ENCODE measurements at places on chromosomes 2 and 18.

GRCh38 chr2:164760179-164760578 is 81.4 kb downstream of the COBLL1 start:
- DNase-seq, result no peak

DNA sequence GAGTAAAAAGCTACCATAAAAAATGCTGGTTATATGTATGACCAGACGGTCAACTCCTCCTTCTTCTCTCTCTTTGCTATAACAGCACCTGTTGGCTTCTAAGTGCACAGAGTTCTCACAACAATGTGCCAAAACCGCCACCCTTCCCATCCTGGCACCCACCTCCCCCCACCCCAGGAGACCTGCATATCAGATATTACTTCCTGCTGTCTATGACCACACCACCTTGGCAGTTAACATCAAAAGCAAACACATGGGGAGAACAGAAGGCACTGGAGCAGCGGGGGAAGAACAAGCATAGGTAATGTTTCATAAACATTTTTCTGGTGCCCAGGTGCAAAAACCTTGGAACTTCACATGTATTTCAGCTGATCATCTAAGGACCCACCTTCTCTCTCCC is 15.5 kb downstream of the SPRED2 start:
- DNase-seq, result no peak

DNA sequence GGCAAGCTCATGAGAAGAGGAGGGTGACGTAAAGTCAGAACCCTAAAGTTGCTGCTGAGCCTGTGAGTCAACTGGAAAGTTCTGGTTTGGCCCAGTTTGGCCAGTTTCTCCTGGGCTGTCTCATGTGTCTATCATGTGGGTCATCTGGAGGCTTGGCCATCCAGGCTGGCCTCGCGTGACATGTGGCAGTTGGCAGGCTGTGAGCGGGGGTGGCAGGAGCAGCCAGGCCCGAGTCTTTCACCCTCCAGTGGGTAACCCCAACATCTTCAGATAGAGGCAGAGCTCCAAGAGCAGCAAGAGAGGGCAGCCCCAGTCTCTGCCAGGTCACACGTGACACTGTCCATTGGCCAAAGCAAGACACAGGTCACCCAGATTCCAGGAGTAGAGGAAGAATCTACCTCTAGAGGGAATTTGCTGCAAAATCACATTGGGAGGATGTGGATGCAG is 51.5 kb downstream of the FHOD3 start:
- DNase-seq, result no peak

GRCh38 chr18:26322890-26323653 is 96.8 kb downstream of the TAF4B start:
- no peak for DNase-seq

GRCh38 chr2:98454500-98455235 is 10.0 kb downstream of the INPP4A start:
- DNase-seq, result no peak

- DNase-seq, result no peak
These were observed 72.4 kb downstream of the PRKCE start for GRCh38 chr2:45723857-45724256.

GRCh38 chr18:3213300-3214059 is 6.3 kb downstream of the MYOM1 start:
- no peak for DNase-seq

DNA sequence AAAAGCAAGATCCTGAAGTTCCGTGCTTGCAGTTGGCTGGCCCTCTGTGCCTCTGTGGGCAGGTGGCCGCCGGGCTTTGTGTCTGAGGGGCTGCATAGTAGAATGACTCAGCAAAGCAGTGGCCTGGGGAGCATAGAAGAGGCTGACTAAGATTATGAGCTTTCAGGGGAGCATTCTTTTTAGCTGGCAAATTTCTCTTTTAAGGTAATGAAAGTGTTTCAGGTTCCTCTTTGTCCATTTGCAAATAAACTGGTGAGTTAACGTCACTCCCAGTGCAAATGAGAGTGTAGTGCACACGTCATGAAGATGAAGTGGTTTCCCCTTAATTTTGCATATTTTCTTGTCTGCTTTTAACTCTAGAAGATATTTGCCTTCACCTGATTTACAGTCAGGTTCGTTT is 98.6 kb downstream of the BCL2L11 start:
- DNase-seq, result no peak

GRCh38 chr2:10935953-10936942 is 24.5 kb downstream of the KCNF1 start:
- DNase-seq, result peak; percentile 90

DNA sequence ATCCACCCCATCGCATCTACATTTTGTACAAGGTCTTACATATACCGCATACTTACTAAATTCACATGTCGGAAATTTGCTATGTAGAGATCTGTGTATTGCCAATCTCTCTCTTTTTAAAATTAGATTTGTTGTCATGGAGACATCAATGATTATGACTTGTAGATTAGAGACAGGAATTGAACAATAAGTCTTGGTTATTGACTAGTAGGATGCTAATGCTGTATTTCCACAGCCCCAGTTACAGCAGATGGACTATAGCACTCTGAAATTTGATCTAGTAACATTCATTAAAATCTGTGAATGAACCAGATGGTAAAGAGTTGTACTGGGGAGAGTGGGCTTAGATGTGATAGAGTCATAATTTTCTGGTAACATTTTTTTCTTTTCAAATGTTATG is 805.7 kb downstream of the SLC4A3 start:
- no peak for DNase-seq

GRCh38 chr18:10242936-10243680 is 211.3 kb upstream of the APCDD1 start:
- DNase-seq, result peak; percentile 8

DNA sequence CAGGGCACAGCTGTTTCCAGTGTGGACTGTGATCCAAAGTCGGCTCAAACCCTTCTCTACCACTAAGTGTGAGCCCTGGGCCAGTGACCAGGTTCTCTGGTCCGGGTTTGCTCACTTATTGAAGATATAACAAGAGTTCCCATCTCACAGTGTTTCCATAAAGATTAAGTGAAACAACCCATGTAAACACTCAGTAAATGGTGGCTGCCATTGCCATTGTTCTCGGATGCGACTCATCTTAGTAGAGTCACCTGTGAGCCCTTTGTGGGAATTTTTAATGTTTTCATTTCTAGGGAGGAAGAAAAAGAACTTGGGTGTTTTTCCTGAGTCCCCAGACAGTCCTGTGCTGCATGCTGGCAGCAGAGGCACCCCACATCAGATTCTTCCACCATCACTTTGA is 53.4 kb downstream of the TPGS2 start:
- DNase-seq, result no peak

DNA sequence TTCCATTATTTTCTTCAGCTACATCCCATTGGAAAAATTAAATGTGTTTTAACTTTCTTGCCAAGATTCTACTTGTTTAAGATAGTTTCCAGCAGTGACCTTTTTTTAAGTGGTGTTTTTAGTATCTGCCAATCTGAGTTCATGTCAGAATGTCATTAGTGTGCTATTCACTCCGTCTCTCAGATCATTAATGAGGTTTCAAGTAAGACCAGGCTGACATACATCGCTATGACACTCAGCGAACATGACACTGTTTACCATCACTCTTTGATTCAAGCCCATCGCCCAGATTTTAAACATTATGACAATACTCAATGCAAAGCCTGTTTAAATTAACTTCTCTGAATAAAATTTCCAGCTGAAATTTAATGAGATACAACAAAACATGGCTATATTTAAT is 272.0 kb upstream of the KYNU start:
- no peak for DNase-seq

GRCh38 chr18:75124991-75125381 is 84.0 kb downstream of the PTGR3 start:
- DNase-seq, result no peak

- DNase-seq, result no peak
These were observed 233.4 kb downstream of the NDUFA10 start for GRCh38 chr2:239791526-239792404.

GRCh38 chr2:120251880-120252224 is 800 bp upstream of the RALB start:
- DNase-seq, result no peak

DNA sequence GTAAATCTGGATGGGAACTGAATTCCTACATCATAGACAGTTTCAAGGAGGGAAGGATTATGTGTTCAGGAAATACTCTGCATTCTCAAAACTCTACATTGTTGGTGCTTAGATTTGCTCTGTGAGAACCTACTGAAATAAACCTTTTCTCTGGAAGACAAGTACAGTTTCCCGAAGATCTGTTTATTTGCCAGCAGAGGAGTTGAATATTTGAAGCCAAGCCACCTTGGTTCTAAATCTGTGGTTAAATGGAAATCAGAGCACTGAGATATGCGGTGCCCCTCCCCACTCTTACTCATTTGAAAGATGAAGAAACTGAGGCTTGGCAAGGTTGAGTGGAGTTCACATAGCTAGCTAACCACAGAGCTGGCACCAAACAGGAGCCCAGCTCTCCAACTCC is 146.3 kb upstream of the CTAGE1 start:
- DNase-seq, result no peak

DNA sequence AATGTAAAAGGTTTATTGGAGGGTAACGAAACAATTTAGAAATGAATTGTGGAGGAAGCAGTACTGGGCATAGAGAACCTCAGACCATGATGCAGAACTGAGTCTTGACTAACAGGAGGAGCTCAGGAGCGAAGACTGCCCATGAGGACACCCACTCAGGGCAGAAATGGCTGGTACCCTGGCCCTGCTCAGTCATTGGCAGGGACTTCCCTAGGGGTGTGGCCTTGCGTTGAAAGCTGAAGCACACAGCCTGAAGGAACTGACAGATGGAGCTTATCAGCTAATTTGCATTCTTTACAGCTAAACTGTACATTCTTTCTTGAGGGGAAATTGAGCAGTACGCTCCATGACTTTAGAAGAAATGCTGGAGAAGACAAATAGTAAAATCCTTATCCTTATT is 57.1 kb downstream of the PDK1 start:
- no peak for DNase-seq

DNA sequence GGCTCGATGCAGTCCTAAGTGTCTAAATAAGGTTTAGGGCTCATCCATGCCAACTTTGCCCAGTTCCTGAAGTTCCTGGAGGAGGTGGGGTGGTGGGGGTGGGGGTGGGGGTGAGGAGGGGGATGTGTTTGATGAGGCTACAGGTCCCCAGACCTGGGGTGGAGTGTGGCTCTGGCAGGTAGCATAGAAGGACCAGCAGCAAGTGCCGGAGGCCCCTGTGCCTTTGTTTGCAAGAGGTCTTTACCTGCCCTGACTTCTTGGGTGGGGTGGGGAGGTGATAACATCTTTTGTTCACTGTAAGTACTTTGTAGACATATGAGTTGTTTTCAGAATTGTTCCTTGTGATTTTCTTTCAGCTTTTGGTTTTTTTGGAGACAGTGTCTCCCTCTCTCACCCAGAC is 10.0 kb downstream of the SH3BP4 start:
- DNase-seq, result no peak

DNA sequence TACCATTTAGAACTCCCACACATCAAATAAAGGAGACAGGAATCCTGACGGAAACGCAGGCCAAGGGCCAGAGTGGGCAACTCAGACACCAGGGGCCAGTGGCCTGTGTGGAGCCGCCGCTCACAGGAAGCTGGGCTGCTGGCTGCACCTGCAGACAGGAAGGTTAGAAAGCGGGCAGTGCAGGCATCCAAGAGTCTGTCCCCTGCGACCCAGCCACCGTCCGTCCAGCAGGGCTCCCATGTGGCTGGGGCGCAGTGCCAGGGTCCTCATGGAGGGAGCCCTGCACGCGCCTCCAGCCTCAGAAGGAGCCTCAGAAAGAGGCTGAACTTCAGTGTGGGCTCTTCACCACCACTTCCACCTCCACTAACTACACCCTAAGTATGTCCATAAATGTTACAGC is 2.5 kb upstream of the ANO7 start:
- no peak for DNase-seq

DNA sequence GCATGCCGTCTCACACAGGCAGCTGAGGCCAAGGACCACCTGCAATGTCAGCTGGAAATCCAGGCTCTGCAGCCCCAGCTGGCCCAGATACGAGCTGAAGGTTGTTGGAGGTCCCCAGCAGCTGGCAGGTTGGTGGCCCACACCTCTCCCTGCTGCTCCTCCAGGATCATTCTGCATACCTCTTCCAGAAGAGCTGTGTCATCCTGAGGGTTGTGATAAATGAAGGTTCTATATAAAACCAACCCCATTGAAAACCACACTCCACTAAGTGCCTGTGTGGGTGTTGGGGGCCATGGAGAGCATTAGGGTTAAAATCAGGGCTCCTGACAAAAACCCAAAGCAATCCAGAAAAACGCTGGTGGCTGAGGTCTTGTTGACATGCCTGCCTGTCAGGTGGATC is 50.4 kb downstream of the C1QL2 start:
- no peak for DNase-seq

DNA sequence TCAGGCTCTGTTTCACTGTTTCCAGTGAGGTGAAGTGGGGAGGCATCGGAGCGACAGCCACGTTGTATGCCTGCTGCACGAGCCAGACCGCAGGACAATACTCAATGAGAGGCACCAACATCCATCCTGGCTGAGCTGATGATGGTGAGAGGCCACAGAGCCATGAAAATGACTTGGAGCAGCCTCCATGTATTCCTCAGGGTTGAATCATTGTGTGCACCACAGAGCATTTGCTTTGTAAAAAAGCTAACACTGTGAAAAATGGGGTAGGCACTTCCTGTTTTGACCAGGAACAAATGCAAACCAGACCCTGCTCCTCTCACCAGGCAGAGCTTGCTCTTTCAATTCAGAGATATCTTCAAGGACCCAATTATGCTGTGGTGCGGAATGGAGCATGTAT is 87.2 kb downstream of the LPIN1 start:
- DNase-seq, result no peak

DNA sequence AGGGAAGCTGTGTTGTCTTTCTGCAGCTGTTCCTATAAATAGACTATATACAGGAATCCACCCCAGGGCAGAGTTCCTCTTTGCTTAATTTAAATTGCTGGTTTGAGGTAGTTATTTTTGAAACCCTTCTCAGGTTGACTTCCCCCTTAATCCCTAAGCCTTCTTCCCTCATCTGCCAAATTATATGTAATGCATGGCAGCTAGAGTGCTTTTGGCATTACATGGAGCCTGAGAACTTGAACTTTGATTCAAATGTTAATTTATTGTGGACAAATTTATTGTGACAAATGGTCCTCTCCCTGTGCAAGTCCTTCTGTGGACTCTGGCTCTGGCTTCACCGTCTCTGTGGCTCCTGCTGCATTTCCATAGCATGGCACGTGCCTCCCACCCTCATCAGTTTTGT is 29.2 kb downstream of the MYO1B start:
- no peak for DNase-seq

- DNase-seq, result no peak
These were observed 85.7 kb upstream of the ODC1 start for GRCh38 chr2:10533811-10534321.

DNA sequence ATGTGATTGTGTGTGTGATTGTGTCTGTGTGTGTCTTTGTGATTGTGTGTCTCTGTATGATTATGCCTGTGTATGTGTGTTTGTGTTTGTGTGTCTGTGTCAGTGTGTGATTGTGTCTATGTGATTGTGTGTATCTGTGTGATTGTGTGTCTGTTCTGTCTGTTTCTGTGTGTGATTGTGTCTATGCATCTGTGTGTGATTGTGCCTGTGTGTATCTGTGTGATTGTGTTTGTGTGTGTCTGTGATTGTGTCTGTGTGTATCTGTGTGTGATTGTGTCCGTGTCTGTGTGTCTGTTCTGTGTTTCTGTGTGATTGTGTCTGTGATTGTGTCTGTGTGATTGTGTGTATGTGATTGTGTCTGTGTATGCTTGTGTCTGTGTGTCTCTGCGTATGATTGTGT is 12.1 kb upstream of the KLHL30 start:
- no peak for DNase-seq

Measured in COLO829 (cell line).